ENCODE measurements at places on chromosomes 2 and 18. TPM values are rescaled to one million over a fixed set of nuclear protein-coding genes. Genes with fewer than 3 reads are reported as not detected.

Gene CROCC2
- total RNA-seq, result not detected

Gene IL1RN
- 0.77 TPM for total RNA-seq

Gene POTEC
- total RNA-seq, result not detected

Gene STAT4
- total RNA-seq, result 4.8 TPM

Gene ALK
- total RNA-seq, result not detected

Gene MC4R
- 0.41 TPM for total RNA-seq

Gene PARD6G
- 4.6 TPM for total RNA-seq

Gene MTIF2
- 29.4 TPM for total RNA-seq

Gene BCL2L11
- total RNA-seq, result 2.0 TPM

Gene DSG2
- 3.5 TPM for total RNA-seq

Gene PAIP2B
- total RNA-seq, result 3.6 TPM

Gene MATN3
- 1.3 TPM for total RNA-seq

GRCh38 chr2:28869494-28870145 lies 489 bp downstream of the TRMT61B start:
- H3K27ac ChIP-seq, result peak overlapping the region; percentile 76
- H3K36me3 ChIP-seq, result no peaks in the 10 kb centered on the region
- DNase-seq, result no peak
- no peaks in the 10 kb centered on the region for H3K27me3 ChIP-seq
- H3K4me1 ChIP-seq, result no peaks in the 10 kb centered on the region

- no peaks in the 10 kb centered on the region for H3K4me1 ChIP-seq
- H3K4me3 ChIP-seq, result no peak overlapping the region
- no peak for DNase-seq
- no peaks in the 10 kb centered on the region for H3K36me3 ChIP-seq
- no peaks in the 10 kb centered on the region for H3K27me3 ChIP-seq
Measured at GRCh38 chr2:110881908-110882307, 149.5 kb downstream of the ACOXL start.

- H3K27me3 ChIP-seq, result no peaks in the 10 kb centered on the region
- no peaks in the 10 kb centered on the region for H3K36me3 ChIP-seq
- no peak for DNase-seq
- H3K4me3 ChIP-seq, result no peak overlapping the region
Measured at GRCh38 chr2:233407771-233408181, 53.5 kb downstream of the DGKD start.

- no peaks in the 10 kb centered on the region for H3K36me3 ChIP-seq
- H3K27ac ChIP-seq, result no peak overlapping the region
- no peak for DNase-seq
Measured at GRCh38 chr2:105697781-105698449, 46.8 kb upstream of the NCK2 start.

DNA sequence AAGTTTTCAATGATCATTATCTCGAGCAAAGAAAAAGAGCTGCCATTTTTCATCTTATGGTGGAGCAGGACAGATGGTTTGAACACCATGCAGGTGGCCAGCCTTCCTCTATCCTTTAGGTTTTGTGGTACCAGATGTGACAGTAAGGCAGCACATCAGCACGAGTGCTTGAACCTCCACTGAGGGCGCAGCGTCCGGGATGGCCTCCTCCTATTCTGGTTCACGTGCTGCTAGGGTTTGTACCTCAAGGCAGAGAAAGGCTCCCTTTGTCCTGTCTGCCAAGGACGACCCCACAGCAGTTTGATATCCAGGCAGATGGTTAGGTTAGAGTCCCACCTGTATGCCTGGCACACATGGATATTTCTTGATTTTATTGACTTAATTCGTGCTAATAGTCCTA lies 50.2 kb downstream of the DCDC2C start:
- no peaks in the 10 kb centered on the region for H3K4me1 ChIP-seq
- no peaks in the 10 kb centered on the region for H3K27me3 ChIP-seq
- no peak overlapping the region for H3K27ac ChIP-seq
- DNase-seq, result no peak
- no peaks in the 10 kb centered on the region for H3K36me3 ChIP-seq

DNA sequence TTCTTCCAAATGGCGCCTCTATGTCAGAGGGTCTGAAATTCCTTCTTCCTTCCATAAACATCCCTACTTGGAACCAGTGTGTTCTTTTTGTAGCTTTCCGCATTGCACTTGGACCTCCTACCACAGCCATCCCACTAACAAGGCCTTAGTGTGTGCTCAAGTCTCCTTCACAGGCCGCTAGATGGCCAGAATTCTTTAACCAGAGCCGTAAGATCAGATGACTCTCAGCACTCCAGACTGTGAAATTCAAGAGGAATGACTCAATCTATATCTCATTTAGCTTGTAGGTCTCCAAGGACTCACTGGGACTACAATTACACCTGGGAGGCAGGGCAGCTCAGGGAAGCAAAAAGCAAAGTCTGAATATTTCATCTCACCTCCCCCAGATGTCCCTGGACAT lies 298.9 kb downstream of the EIPR1 start:
- H3K36me3 ChIP-seq, result no peaks in the 10 kb centered on the region
- no peak overlapping the region for H3K4me3 ChIP-seq
- DNase-seq, result no peak
- H3K27ac ChIP-seq, result no peak overlapping the region
- no peaks in the 10 kb centered on the region for H3K4me1 ChIP-seq
- H3K27me3 ChIP-seq, result no peaks in the 10 kb centered on the region

- no peaks in the 10 kb centered on the region for H3K36me3 ChIP-seq
- H3K27me3 ChIP-seq, result no peaks in the 10 kb centered on the region
- no peak overlapping the region for H3K4me3 ChIP-seq
- H3K27ac ChIP-seq, result peak overlapping the region; percentile 85
- no peaks in the 10 kb centered on the region for H3K4me1 ChIP-seq
Measured at GRCh38 chr2:234954551-234954992, 2.8 kb downstream of the SH3BP4 start.

DNA sequence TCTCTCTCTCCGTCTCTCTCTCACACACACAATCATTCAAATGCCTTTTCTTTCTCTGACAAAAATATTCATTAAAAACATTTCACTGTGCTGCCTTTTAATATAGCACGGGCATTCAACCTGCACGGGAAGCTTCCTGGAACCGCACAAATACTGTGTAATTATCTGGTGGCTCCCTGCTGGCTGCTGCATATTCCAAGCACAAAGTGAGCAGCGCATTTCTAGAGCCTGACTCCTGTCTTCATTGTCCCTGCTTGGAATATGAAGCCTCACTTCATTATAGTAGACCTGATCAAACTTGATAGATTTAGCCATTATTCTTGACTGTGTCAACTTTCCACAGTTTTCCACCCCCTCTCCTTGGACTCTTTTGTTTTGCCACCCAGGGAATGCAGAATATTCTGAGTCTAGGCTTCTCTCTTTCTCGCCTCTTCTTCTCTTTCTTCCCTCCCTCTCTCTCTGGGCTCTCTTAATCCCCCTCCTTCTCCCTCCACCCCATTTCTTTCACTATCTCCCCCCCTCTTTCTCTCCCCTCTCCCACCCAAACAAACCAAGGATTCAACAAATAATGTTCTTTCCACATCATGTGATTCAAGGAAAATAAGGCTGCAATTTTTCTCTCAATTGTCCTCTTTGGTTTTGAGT lies 672.1 kb upstream of the FANCL start:
- no peaks in the 10 kb centered on the region for H3K36me3 ChIP-seq
- no peaks in the 10 kb centered on the region for H3K4me1 ChIP-seq
- H3K27me3 ChIP-seq, result no peaks in the 10 kb centered on the region
- DNase-seq, result no peak
- no peak overlapping the region for H3K27ac ChIP-seq
- H3K4me3 ChIP-seq, result no peak overlapping the region

- no peaks in the 10 kb centered on the region for H3K36me3 ChIP-seq
- no peaks in the 10 kb centered on the region for H3K4me1 ChIP-seq
- H3K27ac ChIP-seq, result no peak overlapping the region
- H3K4me3 ChIP-seq, result no peak overlapping the region
- no peak for DNase-seq
Measured at GRCh38 chr2:121831841-121832240, 76.4 kb downstream of the TSN start.

GRCh38 chr2:37721201-37721560 lies 49.7 kb upstream of the CDC42EP3 start:
- H3K4me1 ChIP-seq, result no peaks in the 10 kb centered on the region
- H3K36me3 ChIP-seq, result no peaks in the 10 kb centered on the region
- H3K27ac ChIP-seq, result no peak overlapping the region
- H3K4me3 ChIP-seq, result no peak overlapping the region

DNA sequence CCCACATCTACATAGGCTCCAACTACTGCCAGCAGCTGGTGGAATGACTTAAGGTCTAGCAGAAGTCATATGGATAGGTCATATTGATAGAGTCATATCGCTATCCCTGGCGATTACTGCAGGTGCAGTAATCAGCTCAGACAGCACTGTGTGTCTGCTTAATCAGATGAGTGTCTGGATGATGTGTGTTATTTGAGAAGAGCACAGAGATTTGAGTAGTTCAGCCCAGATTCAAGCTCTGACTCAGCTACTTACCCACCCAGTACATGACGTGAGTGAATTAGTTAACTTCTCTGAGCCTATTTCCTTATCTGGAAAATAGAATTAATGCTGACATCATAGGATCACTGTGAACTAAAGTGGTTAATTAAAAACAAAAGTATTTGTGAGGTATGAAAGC lies 78.9 kb downstream of the EHD3 start:
- no peaks in the 10 kb centered on the region for H3K27me3 ChIP-seq
- DNase-seq, result no peak
- H3K27ac ChIP-seq, result no peak overlapping the region
- H3K36me3 ChIP-seq, result no peaks in the 10 kb centered on the region
- no peaks in the 10 kb centered on the region for H3K4me1 ChIP-seq

DNA sequence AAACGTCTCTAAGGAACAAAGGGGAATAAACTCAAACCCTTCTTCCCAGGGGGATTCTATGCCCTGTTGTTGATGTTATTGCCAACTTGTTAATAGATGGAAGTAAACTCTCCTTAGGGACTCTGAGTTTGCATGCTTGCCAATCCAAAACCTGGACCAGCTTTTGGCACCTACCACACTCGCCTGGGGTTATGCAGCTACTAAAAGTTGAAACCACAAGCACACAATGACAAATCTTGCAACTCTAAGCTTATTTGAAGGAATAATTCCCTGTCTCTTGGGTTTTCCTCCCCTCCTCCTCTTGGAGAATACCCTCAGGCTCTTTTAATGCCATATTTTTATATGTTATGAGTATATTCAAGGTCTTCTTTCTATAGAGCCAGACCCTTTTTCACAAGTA lies 484.1 kb downstream of the FBXO15 start:
- no peak for DNase-seq
- H3K36me3 ChIP-seq, result no peaks in the 10 kb centered on the region
